T-helper 2 cell (primary cell): ENCODE measurements at places on chromosomes 11 and 22.

DNA sequence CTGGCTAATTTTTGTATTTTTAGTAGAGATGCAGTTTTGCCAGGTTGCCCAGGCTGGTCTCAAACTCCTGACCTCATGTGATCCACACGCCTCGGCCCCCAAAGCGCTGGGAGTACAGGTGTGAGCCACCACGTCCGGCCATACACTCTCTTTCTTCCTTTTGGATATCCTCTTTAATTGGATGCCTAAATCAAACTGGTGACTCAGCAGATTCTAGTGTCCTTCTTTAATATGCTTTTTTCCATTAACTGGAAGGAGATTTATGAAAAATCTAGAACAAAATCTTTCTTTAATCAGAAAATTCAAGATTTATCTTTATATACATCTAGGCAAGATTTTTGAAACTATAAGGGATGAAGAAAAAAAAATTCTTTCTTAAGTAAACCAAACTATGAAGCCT lies 969.3 kb upstream of the CCDC90B start:
- DNase-seq: no peak

DNA sequence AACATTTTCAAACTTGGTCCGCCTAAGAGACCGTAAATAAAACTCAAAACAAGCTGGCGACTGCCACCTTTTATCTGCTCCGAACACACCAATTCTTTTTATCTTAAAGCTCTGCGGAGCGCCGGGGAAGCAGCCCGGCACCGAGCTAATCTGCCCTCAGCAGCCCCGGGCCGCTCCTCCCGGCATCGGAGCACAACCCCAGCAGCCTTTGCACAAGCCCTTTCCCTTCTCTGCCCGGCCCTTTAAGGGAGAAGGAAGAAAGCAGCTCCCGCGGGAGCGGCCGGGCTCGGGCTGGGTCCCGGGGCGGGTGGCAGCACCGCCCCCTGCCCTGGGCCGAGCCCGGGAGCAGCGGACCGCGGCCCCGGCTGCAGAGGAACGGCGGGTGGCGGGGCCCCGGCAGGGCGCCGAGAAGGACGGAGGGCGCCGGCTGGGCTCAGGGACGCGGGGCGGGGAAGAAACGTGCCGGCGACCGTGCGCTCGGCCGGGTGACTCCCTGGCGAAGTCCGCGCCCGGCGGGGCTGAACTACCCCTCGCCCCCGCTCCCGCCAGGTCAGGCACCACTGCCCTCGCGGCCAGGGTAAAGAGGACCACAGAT lies 133.6 kb upstream of the C11orf58 start:
- DNase-seq: no peak

DNA sequence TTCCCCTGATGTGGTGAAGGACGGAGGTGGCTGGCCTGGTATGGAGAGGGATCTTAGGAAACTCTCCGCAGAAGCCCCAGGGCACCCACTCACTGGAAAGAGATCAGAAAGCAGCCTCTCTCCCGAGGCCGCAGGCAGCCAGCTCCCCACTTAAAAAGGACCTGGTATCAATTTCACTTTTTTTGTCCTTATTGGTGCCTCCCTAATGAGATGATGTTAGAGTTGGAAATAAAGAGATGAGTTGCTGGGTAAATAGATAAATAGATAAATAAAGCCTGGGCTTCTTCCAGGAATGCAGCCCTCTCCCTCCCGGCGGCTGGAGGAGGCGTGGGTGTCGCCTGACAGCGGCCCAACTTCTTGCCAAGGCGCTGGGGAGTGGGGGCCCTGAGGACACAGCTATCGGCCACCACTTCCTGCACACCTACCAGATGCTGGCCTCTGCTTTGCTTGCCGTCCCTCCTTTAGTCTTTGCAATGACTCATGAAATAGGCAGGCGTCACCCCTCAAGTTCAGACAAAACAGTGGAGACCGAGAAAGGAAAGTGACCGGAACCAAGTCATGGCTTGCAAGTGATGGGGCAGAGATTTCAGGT lies 42.9 kb downstream of the LINC01488 start:
- DNase-seq: no peak

- no peak for DNase-seq
Observed at GRCh38 chr11:10673501-10674062, 20.0 kb downstream of the IRAG1 start.

DNA sequence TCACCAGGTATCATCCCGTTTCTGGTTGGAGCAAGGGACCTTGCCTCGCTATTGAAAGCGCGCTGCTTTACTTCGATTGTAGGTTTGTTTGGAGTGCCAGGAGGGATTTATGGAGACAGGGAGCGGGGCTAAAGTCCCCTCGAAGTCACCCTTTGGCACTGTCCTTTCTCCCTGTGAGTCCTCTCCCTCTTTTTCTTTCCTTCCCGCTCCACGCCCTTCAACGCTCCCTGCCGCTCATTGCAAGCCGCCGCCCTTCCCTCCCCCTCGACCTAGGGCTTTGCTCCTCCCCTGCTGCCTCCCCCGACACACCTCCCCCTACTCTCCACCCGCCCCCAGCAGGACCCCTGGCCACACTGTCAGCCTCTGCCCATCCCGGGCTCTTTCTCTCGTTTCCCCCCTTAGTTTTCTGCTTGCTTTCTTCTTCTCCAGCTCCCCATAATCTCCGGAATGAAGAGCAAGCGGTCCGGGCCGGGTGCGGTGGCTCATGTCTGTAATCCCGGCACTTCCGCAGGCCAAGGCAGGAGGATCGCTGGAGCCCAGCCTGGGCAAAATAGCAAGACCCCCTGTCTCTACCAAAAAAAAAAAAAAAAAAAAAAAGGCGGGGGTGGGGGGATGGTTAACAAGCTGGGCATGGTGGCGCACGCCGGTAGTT lies 41.0 kb downstream of the AHNAK start:
- no peak for DNase-seq

GRCh38 chr22:26619510-26619909 lies 1.7 kb upstream of the CRYBB1 start:
- no peak for DNase-seq

GRCh38 chr22:20106205-20106848 lies 9.6 kb upstream of the RANBP1 start:
- no peak for DNase-seq

DNA sequence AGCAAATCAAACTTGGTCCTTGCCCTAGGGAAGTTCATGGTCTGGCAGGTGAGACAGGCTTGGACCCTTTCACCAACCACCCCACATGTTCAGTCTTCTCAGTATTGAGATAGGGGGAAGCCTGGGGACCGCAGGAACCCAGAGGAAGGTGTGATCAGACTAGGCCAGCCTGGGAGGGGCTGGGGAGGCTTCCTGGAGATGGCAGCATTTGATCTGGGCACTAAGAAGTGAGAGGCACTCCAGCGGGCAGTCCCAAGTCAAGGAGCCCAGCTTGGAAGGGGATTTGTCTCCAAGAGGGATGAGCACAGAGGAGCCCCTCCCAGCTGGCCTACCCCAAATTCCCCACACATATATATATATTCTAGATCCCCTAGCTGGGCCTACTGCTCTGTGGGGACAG lies 5.4 kb downstream of the LRRC32 start:
- DNase-seq: no peak

DNA sequence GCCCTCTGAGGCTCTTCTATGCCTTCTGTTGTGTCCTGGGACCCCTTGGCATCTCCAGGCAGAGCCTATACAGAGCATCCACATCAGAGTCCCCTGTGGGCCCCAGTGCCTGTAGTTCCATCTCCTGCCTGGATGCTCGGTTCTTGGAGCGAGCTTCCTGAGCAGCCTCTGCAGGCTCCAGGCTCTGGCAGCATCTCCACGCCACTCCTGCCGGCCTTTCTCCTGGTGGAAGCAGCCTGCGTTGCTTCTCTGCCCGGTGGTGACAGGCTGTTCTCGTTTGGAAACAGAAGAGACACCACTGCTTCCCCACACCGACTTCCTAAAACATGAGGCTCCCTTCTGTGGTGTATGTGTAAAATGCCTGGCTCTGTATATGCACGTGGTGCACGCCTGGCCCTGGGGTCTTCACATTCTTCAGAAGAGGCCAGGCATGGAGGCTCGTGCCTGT lies 52.8 kb downstream of the BCR start:
- DNase-seq: no peak

- no peak for DNase-seq
Observed at GRCh38 chr22:42623301-42623751, 8.6 kb upstream of the POLDIP3 start.

GRCh38 chr11:118661425-118662301 lies 17.8 kb downstream of the TREH start:
- DNase-seq: no peak

- DNase-seq: no peak
Observed at GRCh38 chr11:133318221-133318620, 214.1 kb downstream of the OPCML start.

- no peak for DNase-seq
Observed at GRCh38 chr11:103699216-103699615, 337.2 kb upstream of the DDI1 start.

DNA sequence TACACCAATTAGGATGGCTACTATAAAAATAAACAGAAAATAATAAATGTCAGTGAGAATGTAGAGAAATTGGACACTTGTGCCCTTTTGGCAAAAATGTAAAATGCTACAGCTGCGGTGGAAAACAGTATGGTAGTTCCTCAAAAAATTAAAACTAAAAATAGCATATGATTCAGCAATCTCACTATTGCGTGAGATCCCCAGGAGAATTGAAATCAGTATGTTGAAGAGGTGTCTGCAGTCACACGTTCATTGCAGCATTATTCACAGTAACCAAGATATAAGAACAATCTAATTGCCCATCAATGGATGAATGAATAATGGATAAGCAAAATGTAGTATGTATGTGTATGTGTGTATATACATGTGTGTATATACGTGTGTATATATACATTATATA lies 6.8 kb downstream of the OR52N2 start:
- no peak for DNase-seq

GRCh38 chr11:100460426-100460825 lies 226.7 kb upstream of the ARHGAP42 start:
- DNase-seq: no peak

- DNase-seq: no peak
Observed at GRCh38 chr11:17179970-17180369, 27.8 kb downstream of the PIK3C2A start.

- DNase-seq: no peak
Observed at GRCh38 chr11:57072640-57073039, 83.9 kb downstream of the OR5AK2 start.

- no peak for DNase-seq
Observed at GRCh38 chr11:75903276-75903675, 88.3 kb downstream of the UVRAG start.

GRCh38 chr11:22677153-22677903 lies 10.9 kb downstream of the GAS2 start:
- DNase-seq: no peak

GRCh38 chr11:34609187-34609751 lies 11.6 kb upstream of the EHF start:
- no peak for DNase-seq

DNA sequence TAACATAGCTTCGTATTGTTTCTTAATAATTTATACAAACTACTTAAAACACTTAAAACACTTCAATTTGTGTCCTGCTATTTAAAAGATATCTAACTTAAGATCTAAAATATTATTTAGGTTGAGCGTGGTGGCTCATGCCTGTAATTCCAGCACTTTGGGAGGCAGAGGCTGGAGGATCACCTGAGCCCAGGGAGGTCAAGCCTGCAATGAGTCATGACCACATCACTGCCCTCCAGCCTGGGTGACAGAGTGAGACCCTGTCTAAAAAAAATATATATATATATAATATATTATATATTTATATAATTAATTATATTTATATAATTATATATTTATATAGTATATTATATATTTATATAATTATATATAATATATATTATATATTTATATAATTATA lies 4.2 kb upstream of the CTR9 start:
- DNase-seq: no peak

DNA sequence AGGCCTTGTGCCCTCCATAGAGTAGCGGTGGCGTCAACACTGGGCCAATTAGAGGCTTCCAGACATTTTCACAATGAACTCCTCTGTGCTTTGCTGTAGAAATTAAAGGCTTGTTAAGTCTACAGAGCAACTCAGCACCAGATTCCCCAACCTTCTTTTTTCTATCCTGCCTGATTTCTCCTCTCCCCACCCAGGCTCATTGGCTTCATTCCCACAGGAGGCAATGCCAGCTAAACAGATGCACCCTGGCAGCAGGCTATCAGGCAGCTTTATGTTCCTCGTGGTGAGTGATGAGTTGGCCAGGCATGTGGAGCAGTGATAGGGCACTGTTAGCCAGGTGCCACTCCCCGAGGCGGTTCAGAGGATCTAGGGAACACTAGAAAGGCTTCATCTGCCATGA lies 4.8 kb downstream of the DIXDC1 start:
- no peak for DNase-seq

GRCh38 chr11:100735949-100736675 lies 49.0 kb downstream of the ARHGAP42 start:
- no peak for DNase-seq

DNA sequence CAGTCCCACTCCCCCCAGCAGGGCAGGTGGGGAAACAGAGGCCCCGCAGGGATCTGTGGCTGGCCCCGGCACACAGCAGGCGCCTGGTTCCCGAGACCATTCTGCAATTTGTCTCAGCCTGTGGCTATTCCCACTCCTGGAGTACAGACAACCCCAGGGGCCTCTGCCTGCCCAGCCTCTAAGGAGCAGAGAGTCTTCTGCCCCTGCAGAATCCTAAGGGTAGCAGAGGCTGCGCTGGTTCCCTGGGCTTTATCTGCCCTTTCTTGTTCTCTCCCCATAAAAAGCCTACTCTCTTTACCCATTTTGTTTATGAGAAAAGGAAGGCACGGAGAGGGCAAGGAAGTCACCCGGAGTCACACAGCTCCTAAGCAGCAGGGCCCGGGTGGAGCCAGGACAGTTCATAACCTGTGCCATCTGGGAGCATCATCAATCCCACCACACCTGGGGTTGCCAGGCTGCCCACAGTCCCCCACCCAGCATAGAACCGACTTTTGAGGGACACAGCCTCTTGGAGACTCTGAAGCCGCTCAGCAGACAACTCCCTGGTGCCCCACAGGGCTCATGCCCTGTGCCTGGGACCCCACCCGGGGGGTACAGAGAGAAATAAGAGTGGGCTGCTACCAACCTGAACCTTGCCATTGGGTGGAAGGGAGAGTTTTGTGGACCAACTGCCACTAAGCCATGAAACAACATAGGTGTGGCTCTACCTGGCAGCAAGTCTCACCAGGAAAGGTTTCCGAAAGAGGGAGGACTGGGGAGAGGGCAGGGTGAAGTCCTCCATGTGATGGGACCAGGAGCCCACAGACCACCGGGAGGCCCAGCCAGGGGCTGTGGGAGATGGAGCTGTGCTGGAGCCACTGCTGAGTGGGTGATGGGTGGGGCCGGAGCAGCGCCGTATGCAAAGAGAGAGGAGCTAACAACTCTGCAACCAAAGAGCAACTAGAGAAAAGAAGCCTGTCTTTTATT lies 17.2 kb upstream of the LINC01488 start:
- DNase-seq: no peak

- DNase-seq: no peak
Observed at GRCh38 chr22:32531931-32532819, 57.6 kb downstream of the FBXO7 start.

DNA sequence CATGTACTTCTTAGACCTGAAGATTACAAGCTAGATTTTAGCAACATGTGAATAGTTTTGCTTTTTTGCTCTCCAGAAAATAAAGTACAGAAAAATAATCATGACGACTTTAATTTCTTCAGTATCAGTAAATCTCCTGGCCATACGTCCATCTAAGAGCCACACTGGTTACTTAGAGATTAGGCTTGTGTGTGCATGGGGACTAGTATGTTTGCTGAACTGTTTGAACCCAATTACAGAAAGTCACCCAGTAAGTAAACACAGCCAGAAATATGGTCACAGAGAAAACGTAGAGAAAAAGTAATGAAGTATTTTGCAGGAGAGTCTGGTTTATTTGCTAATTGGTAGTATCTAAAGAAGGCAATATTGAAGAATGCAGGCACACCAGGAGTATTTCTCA lies 1053.6 kb upstream of the CCDC90B start:
- DNase-seq: no peak

GRCh38 chr11:114036147-114036811 lies 23.2 kb upstream of the ZBTB16 start:
- DNase-seq: peak; percentile 37

GRCh38 chr22:23457380-23457985 lies 122.6 kb downstream of the IGLL1 start:
- no peak for DNase-seq
